Caki2 (cell line): ENCODE measurements at places on chromosomes 12 and 14. TPM values are rescaled to one million over a fixed set of nuclear protein-coding genes. Genes with fewer than 3 reads are reported as not detected.

DNA sequence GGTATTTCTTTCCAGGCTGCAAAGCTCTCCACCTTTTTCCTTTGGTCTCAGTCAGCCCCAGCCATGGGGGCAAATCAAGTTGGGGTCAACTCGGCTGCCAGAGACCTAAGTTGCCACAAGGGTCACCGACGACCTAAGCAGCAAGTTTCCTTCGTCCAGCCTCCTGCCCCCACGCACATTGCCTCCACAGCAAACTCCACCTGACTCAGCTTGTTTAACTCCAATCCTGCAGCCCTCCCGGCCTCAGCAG lies 767 bp upstream of the KCNMB4 start:
- DNase-seq = no peak

DNA sequence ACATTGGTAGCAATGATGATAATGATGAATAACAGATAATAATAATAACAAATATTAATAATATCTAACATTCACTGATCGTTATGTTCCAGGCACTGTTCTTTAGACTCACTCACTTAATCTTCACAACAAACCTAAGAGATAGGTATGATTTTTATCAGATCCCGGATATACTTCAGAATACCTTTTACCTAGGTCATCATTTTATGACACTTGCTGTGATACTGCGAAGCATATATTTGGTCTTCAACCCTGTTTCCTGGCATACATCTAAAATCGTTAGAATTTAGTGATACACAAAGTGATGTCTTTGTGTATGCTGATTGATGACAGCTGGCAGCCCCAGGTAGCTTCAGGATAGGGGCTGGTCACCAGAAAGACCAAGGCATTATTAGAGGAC lies 46.1 kb downstream of the SLC41A2 start:
- DNase-seq = no peak

DNA sequence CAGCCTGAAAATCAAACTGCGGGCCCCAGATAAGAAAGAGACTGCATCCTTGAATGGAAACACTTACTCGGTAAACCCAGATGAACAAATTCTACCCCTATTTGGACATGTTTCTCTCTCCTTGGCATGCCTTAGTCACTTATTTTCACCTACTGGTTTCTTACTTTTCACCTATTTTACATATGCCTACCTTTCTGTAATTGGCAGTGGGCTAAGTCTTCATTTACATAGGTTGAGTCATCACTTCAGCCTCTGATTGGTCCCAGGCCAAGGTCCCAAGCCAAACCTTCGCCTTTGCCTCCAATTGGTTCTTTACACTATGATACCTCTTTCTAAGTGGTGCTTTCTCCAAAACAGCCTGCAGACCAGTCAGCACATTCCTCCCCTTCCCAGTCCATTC lies 111.3 kb downstream of the DYRK2 start:
- peak; percentile 41 for DNase-seq

GRCh38 chr14:53630336-53630735 lies 326.3 kb downstream of the BMP4 start:
- DNase-seq = no peak

GRCh38 chr14:34452258-34452822 lies 9.7 kb downstream of the SPTSSA start:
- no peak for DNase-seq

- DNase-seq = no peak
Observed at GRCh38 chr12:45553204-45553603, 176.3 kb upstream of the ARID2 start.

TSPAN19 gene
- total RNA-seq = not detected in 2 replicates

KCNMB4 gene
- 2.9 and 4.9 TPM in 2 replicates for total RNA-seq

FAR2 gene
- not detected in 2 replicates for total RNA-seq

CLEC9A gene
- total RNA-seq = not detected in 2 replicates

GDF3 gene
- not detected in 2 replicates for total RNA-seq

CD163 gene
- not detected in 2 replicates for total RNA-seq
